Kidney capillary endothelial cell (primary cell): ENCODE measurements at places on chromosomes 12 and 14.

- peak; percentile 60 for DNase-seq
Observed at GRCh38 chr12:2319737-2320506, 267.1 kb downstream of the CACNA1C start.

DNA sequence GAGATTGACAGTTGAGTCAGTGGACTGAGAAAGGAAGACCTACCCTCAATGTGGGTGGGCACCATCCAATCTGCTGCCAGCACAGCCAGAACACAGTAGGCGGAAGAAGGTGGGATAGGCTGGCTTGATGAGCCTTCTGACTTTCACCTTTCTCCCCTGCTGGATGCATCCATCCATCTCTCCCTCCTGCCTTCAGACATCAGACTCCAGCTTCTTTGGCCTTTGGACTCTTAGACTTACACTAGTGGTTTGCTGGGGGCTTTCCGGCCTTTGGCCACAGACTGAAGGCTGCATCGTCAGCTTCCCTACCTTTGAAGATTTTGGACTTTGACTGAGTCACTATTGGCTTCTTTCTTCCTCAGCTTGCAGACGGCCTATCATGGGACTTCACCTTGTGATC lies 456.5 kb upstream of the MIS18BP1 start:
- no peak for DNase-seq

- peak; percentile 26 for DNase-seq
Observed at GRCh38 chr12:104720339-104721038, 237.6 kb downstream of the SLC41A2 start.

- DNase-seq = no peak
Observed at GRCh38 chr14:52377940-52378339, 63.8 kb downstream of the PTGER2 start.

GRCh38 chr12:130079279-130079678 lies 83.0 kb upstream of the FZD10 start:
- DNase-seq = no peak

DNA sequence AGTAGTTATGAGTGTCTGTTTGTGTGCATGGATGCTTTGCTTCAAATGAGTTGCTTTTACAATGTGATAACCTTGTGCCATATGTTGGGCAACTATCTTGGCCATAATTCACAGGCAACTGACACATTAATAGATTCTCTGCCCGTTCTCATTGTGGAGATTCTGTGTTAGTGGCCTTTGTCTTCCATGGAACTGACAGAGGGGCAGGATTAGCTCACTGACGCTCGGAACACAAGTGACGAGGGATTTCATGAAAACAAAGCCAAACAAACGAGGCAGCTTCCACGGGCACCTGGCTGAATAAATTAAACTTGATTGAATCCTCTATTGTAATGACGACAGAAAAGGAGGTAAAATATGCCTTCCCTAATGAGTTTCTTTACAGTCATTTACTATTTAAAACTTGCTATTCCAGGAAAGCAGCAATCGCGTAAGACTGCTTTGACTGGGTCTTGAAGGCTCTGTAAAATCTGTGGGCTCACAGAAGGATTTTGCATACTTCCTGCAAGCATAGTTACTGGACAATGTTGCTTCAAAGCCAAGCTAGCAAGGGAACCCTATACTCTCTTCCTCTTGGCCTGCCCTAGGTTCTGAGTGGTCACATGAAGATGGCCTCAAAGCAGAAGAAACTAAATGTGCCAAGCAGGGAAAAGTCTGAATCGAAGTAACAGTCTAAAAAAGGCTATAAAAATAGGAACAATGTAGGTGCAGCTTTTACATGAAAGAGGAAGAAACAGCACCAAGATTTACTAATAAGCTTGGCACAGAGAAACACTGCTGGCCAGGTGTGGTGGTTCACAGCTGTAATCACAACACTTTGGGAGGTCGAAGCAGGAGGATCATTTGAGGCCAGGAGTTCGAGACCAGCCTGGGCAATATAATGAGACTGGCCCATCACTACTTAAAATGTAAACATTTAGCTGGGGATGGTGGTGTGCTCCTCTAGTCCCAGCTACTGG lies 28.1 kb upstream of the SINHCAF start:
- no peak for DNase-seq

GRCh38 chr14:43853541-43853940 lies 653.5 kb downstream of the FSCB start:
- no peak for DNase-seq

DNA sequence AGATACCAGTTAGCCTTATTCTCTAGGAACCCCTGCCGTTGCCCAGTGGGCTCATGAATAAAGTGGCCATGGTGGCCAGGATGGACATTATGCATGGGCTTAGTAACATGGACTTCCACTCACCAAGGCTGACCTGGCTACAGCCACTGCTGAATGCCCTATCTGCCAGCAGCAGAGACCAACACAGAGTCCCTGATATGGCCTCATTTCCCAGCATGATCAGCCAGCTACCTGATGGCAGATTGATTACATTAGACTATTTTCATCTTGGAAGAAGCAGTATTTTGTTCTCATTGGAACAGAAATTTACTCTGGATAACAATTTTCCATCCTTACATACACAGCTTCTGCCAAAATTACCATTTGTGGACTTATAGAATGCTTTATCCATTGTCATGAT lies 16.2 kb upstream of the LPCAT3 start:
- no peak for DNase-seq
